ENCODE measurements at places on chromosomes 2 and 18. TPM values are rescaled to one million over a fixed set of nuclear protein-coding genes. Genes with fewer than 3 reads are reported as not detected.

ASPRV1 gene
- 5.6 TPM for polyA plus RNA-seq

EMILIN1 gene
- 80.4 TPM for polyA plus RNA-seq

DTNA gene
- polyA plus RNA-seq: 19.1 TPM

CTNNA2 gene
- polyA plus RNA-seq: 4.3 TPM

TMEM185B gene
- 29.3 TPM for polyA plus RNA-seq

KIDINS220 gene
- polyA plus RNA-seq: 104 TPM

PCARE gene
- polyA plus RNA-seq: 0.16 TPM

LOXHD1 gene
- 0.85 TPM for polyA plus RNA-seq
